ENCODE measurements at places on chromosomes 12 and 14.

DNA sequence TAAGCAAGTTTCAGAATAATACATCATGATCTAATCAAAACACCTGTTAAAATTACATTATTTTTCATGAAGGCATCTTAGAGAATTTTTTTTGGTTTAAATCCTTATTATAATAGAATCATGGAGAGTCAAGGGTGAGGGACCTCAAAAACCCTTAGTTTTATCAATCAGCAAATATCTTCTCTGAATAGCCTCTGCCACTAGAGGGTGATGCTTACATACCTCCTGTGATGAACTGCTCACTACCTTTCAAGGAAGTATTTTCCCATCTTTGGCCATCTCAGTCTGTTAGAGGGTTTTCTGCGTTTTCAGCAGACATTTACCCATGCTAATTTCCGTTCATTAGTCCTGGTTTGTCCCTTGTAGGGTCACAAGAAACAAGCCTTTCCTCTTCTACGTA, 200.2 kb downstream of the TRHDE start:
- DNase-seq = no peak

DNA sequence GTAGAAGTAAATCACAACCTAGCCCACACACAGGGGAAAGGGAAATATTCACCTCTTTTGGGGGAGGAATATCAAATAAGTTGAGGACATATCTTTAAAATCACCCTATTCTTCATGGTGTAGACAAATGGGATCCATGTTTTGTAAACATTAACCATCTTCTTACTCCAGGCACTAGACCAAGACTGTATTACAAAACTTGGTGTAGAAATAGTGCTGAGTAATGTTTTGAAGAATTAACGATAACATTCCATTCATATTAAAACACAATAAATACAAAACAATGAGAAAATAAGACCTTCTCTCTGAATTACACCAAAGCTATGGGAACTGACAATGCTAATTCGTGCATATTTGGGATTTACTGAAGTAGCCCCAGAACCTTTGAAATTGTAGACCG, 633.6 kb downstream of the BCL11B start:
- DNase-seq = no peak

DNA sequence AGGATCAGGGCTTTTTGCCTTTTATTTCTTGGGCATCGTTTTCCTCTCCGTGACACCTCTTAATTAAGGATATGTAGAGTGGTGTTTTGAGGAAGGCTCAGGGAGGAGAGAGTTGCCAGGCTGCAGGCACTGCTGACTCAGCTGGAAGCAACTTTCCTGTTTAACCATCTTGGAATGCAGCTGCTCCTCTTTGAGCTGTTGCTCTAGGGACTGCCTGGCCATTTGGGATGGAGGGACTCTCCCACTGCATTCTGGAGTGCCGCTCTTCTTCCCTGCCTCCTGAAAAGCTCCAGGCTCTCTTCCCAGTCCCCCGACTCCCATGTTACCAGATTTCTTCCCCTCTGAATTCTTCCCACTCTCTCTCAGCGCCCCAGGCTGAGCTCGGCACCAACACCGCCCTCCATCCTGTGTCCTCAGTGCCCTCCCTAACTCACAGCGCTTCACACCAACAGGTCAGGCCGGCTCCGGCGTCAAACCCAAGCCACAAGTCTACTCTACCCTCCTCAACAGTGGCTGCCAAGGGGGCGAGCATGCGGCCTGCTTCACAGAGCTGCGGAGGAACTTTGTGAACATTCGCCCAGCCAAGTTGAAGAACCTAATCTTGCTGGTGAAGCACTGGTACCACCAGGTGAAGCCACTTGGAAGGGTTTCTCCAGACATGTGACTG, 5.9 kb downstream of the OAS3 start:
- DNase-seq = no peak

DNA sequence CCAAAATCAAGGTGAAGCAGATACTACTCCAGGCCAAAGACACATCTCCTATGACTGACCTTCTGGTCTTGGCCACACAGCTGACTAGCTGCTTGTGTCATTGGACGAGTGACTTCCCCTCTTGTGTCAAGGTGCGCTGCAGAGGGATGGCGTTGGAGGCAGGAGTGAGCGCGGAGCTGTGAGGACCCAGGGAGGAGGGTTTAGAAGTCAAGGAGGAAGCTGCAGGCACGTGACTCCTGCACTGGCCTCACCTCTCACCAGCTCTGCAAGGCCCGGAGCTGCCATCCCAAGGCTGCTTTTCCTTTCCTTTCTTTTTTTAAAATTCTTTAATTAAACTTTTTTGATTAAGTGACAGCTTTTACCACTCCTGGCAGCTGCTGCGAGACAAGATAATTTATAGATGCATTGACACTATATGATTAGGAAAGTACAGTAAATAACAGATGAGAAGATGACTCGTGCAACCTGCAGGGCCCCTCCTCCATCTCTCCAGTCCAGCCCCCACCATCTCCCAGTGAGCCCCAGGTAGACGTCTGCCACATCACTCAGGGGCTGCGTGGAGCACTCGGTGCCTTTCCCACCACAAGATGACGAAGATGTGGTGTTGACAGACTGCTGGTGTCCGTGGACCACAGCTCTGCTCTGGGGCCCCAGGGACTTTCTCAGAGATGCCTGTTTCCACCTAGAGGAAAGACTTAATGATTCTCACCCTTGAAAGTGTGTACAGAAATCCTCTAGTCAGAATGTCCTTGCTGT, 350.6 kb downstream of the CACNA1C start:
- DNase-seq = no peak

- DNase-seq = no peak
Observed at GRCh38 chr12:8048906-8049305, 16.4 kb downstream of the FOXJ2 start.

DNA sequence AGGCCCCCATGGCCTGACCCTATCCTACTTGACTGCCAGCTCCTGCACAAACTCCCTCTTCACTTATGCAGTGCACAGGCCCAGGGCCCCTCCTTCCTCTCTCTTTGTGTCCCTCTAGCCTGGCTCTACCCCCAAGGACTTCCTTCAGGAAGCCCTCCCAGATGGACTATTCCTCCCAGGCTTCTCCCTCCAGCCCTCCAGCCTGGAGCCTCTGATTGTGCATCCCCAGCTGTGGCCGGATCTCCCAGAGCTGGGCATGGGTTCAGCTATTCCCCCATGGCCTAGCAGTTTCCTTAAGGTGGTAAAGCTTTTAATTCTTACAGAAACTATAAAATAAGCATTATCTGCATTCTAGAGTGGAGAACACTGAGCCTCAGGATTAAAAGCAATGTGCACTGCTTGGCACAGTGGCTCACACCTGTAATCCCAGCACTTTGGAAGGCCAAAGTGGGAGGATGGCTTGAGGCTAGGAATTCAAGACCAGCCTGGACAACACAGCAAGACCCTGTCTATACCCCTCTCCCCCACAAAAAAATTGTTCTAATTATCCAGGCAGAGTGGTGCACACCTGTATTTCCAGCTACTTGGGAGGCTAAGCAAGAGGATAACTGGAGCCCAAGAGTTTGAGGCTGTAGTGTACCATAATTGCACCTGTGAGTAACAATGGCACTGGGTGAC, 16.8 kb upstream of the KRT8 start:
- DNase-seq = no peak

DNA sequence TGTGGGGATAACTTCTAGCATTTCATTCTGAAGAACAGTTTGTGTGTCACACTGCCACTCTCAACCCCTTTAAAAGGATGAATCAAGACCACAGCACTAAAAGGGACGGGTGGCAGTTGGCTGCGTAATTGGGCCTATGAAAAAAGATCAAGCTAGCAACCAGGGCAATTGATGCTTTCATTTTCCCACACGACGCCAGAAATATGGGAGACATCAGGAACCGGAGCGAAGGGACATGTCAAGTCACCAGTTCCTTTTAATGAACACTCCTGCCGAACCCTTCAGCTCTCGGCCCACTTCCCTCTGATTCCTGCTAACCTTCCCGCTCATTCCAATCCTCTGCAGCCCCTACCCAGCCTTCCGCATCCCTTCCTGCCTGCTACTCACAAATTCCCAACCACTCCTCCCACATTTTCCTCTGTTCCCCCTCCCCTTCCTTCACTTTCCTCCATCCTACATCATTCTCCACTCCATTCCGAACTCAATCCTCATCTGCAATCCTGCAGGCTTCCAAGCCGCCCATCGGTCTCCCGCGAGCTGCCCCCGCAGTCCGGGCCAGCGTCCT, 753 bp downstream of the CSRNP2 start:
- peak; percentile 49 for DNase-seq

DNA sequence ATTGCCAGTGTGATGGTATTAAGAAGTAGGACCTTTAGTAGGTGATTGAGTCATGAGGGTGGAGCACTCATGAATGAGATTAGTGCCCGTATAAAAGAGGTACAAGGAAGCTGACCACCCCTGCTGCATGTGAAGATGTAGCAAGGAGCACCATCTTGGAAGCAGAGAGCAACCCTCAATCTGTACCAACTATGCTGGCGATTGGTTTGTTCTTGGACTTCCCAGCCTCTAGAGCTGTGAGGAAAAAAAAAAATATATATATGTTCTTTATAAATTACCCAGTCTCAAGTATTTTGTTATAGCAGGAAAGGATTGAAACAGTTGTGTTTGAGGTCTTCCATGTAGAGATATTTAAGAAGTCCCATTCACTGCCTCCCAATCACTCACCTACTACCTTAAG, 16.9 kb downstream of the METTL25 start:
- no peak for DNase-seq

- no peak for DNase-seq
Observed at GRCh38 chr14:53106768-53107167, 46.4 kb downstream of the DDHD1 start.

DNA sequence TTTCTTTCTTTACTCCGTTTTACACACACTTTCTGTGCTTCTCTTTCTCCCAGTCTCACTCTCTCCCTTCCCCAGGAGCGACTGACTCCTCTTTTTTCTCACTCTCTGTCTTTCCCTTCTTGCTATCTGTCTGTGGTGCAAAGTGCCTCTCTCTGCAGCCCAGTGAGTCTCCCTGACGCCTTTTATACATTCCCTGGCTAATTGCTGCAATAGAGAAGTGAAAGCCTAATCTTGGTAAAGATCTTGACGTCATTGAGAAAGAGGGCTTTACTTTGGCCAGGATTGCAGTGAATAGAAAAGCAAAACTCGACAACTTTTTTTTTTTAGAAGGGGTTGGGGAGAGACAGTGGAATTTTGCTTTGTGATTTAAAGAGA, 706 bp upstream of the DIO2 start:
- DNase-seq = no peak

GRCh38 chr12:91406920-91407341, 224.3 kb upstream of the DCN start:
- DNase-seq = no peak

DNA sequence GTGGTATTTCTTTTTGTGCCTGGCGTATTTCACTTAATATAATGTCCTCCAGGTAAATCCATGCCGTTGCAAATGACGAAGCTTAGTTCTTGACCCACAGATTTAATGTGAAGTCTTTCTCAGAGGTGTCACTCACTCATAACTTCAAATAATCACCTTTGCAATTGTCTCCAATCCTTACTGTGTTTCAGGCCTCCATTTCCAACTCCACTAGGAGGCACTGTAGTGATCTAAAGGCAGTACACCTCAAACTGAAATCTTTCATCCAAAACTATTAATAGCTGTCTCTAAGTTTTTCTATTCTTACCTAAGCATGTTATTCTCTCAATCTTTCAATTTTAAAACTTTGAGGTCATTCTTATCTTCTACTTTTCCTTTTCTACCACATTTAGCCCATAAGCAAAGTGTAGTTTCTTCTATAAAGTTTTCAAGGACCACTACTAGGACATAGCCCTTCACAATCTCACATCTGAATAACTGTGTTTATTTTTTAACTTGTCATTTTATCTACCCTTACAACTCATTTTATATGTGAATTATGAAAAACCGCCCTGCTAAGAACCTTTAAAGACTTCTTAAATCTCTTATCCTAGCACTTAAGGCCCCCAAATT, 25.5 kb upstream of the FBXO34 start:
- peak; percentile 23 for DNase-seq

- DNase-seq = no peak
Observed at GRCh38 chr12:8549381-8549780, 8.7 kb upstream of the CLEC4E start.

DNA sequence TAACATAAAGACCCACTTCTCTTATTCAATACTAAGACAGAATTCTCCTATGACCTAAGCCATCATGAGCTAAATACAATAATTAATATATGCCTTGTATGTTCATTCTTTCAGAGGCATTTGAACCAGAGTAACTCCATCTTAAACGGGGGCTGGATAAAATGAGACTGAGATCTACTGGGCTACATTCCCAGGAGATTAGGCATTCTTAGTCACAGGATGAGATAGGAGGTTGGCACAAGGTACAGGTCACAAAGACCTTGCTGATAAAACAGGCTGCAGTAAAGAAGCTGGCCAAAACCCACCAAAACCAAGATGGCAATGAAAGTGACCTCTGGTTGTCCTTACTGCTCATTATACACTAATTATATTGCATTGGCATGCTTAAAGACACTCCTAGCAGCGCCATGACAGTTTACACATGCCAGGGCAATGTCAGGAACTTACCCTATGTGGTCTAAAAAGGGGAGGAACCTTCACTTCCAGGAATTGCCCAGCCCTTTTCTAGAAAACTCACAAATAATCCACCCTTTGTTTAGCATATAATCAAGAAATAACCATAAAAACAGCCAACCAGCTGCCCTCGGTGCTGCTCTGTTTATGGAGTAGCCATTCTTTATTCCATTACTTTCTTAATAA, 260.7 kb downstream of the SSPN start:
- DNase-seq = no peak

DNA sequence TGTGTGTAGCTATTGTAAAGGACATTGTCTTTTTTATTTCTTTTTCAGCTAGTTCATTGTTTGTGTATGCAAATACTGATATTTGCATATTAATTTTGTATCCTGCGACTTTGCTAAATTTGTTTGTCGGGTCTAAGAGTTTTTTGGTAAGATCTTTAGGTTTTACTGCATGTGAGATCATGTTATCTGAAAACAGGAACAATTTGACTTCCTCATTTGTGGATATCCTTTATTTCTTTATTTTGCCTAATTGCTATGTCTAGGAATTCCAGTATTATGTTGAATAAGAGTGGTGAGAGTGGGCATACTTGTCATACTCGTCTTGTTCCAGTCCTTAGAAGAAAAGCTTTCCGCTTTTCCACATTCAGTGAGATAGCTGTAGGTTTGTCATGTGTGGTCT, 28.8 kb downstream of the SIX4 start:
- DNase-seq = no peak

DNA sequence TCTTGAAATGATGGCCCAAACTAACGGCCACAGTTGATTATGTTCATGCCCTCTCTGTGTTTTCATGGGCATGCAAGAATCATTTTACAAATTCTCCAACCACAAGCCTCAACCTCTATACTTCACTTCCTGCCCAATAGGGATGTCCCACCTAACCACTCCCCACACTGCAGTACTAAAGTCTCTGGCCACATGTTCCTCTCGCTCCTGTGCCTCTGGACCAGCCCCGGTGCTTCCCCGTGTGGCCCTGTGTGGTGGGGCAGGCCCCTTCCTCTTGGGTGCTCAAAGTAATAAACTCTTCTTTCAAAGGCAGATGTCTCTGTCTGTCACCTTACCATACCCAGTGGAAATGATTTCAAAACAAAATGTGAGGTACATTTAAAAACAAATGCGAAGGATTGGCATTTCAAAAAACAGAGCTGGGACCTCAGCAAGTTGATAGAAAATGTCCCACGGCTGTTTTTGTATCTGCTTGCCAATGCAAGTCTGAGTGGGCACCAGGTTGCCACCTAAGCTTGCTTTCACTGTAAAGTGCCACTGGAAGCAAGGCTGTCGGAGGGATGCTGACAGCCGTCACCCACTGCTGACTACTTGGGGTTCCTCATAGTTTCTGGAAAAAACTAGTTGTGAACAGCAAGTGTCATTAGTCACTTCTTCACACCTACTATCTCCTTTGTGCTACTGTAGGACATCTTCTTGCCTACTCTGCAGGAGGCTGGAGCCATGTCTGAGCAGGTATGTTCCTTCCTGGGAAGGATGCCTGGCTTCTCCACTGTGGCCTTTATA, 8.2 kb upstream of the SERPINA11 start:
- DNase-seq = no peak
